ENCODE measurements at places on chromosomes 3 and 15.

- no peak for DNase-seq
Observed at GRCh38 chr3:39990532-39990931, 181.1 kb downstream of the MYRIP start.

- no peak for DNase-seq
Observed at GRCh38 chr15:30072630-30073029, 10.1 kb upstream of the GOLGA8J start.

- DNase-seq: no peak
Observed at GRCh38 chr3:122642935-122643334, 37.7 kb upstream of the PARP14 start.

GRCh38 chr3:58559586-58559985 is 17.6 kb downstream of the FAM107A start:
- DNase-seq: no peak

- no peak for DNase-seq
Observed at GRCh38 chr3:72060447-72061034, 275.6 kb upstream of the PROK2 start.

- no peak for DNase-seq
Observed at GRCh38 chr3:155411500-155412223, 118.2 kb upstream of the STRIT1 start.

DNA sequence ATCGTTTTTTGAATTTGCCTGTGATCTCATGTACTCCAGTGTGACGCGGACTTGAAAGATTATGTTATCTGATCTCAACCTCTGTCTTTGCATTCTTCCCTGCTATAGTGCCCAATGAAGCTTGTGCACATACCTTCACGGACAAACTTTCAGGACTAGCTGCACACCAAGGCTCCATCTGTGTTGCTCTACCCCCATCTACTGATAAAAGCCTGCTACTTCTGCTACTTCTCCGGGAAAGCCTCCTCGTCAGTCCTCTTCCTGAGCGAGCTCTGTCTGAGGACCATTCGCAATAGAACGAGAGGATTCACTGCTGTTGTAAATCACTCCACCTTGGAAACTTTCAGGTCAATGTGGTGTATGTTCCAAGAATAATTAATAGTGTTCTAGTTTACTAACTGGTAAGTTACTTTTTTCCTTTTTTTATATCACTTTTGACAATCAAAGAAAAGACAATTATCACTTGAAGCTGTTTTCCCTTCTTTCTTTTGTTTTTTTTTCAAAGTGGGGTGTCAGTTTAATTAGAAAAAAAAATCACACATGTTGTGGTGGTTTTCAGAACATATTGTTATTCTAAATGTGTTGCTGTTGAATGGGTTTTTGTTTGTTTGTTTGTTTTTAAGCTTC is 217.6 kb downstream of the ARRDC4 start:
- peak; percentile 81 for DNase-seq

DNA sequence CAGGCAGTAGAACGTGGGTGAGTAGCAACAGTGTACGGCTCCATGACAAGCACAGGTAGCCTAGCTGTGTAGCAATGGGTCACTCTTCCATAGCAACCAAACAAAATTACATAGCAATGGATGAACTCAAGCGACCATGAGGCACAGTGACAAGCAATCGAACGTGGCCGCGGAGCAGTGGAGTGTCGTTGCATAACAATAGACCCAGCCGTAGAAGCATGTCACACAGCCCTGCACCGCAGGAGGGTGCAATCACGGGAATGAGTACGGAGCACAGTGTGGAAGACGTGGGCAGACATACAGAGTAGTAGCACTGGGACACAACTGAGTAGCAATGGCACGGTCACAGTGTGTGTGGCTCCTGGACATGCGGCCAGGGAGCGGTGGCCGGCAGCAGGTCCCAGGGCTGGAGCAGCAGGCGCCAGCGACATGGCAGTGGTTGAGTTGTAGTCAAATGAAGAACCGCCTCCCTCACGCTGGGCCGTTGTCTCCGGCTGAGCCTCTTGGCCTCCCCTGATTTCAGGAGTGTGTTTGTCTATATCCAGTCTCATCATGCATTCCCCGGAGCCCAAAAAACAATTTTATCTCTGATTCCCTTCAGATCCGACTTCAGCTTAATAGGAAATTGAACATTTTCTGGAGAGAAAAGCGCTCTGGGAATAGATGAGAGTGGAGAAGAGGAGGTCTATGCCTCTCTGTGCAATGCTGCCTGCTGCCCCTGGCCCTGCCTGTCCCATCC is 64.1 kb downstream of the CCDC33 start:
- DNase-seq: peak; percentile 83

GRCh38 chr3:128267541-128267940 is 114.3 kb downstream of the EEFSEC start:
- DNase-seq: no peak

DNA sequence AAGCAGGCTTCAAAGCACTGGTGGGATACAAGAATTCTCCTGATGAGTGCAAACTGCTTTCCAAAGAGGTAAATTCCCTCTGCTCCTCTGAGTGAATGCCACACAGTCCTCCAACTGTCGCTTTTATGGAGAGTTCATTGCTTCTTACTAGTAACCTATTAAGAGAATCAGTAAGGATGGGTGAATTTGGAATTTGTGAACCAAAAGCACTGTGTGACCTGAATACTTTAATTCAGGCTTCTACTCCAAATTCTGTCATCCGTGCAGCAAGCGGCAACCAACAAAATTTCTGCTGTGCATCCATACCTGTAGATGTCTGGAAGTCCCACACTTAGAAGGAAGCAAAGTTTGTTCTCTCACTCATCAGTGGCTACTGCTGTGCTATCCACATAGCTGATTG is 66.7 kb upstream of the SNRK start:
- no peak for DNase-seq

DNA sequence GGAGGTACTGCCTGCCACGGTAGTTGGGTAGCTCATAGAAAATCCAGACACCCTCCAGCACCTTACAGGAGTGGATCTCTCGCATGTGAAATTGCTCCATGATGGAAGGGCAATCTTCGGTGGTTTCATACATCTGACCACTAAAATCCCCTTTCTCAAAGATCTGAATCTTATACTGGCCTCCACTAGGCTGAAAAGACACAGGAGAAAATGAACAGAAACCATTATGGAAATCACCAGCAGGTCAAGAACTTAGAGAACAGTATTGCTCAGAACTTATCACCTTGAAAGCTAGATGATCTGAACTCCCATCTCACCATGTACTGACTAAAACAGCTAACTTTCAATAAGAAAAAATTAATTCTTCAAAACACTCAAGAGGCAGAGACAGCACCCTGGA is 5.4 kb downstream of the CRYGS start:
- DNase-seq: no peak

DNA sequence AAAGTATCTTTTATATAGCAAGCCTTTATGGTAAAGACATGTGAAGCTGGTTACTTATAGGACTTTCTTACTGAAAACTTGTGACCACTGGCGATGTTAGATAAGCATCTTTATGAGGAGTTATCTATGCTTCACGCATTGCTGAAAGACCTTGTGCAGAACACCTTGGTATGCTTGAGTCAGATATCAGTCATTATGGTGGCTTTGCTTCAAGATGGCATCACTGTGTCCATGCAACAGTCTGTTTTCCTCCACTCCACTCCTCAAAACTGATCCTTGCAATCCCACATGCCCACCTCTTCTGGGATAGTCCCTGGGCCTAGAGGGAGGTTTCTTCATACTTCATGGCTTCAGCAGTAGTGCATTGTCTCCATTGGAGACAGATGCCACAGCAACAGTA is 656.3 kb downstream of the ZNF385D start:
- no peak for DNase-seq

- no peak for DNase-seq
Observed at GRCh38 chr3:133369068-133369440, 30.8 kb upstream of the BFSP2 start.

DNA sequence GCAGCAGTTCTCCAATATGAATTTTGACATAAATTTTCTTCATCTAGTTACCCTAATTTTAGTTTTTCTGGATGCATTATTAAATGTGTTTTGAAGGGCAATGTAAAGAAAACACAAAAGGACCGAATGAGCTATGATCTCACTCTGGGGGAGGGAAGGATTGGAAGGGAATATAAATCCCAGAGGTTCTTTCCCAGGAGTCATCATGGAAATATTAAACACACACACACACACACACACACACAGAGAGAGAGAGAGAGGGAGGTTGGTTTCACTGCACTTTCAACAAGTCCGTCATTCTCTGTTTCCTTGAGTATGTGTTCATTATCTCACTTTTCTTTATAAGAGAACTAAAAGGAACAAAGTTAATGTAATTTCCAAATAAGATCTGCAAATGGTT is 70.7 kb upstream of the DCBLD2 start:
- no peak for DNase-seq

DNA sequence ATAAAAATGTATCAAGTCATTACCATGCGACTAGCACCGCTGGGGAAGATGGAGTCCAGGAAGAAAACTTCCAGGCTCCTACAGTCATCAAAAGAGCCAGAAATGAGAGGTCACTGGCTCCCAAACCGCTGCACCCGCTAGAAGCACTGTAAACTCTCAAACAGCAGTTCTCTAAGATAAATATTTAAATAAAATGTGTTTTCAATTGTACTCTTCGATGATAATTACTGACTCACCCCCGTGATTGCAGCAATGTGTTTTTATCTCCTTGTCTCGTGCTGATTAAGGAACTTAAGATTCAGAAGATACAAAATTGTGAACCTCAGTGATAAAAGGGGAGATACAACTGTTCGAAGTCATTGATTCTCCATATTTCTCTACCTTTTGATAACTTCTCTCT is 45.8 kb upstream of the FOXP1 start:
- DNase-seq: peak; percentile 7

DNA sequence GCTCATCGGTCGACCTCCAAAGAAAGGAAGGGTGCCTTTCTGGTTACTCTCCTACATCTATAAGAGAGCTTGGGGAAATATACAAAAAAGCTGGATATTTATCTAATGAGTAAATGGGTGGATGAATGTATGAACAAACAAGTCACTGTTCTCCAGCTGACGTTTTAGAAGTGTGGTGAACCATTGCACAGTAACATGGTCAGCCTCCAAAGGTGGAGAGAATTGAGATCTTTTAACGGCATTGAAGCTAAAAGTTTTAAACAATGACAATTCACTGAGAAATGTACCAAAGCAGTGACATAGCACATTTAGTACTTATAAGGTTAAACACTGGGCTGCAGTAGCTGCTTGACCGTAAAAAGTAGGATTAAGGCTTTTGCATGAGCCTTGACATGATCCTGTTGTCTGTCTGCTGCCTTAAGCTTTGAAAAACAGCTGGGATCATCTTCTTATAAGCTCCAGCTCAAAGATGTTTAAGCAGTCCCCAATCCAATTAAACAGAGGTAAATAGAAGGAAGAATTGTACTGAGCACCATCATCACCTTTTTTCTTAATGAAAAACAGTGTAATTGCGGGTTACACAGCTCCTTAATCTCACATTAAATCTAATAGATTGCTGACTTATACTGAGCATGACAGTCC is 222.9 kb downstream of the WDR72 start:
- no peak for DNase-seq

- DNase-seq: no peak
Observed at GRCh38 chr3:150370999-150371398, 37.1 kb upstream of the TSC22D2 start.

- DNase-seq: peak; percentile 53
Observed at GRCh38 chr3:77147836-77148578, 108.1 kb downstream of the ROBO2 start.

- no peak for DNase-seq
Observed at GRCh38 chr3:187520027-187520945, 149.9 kb downstream of the SST start.

DNA sequence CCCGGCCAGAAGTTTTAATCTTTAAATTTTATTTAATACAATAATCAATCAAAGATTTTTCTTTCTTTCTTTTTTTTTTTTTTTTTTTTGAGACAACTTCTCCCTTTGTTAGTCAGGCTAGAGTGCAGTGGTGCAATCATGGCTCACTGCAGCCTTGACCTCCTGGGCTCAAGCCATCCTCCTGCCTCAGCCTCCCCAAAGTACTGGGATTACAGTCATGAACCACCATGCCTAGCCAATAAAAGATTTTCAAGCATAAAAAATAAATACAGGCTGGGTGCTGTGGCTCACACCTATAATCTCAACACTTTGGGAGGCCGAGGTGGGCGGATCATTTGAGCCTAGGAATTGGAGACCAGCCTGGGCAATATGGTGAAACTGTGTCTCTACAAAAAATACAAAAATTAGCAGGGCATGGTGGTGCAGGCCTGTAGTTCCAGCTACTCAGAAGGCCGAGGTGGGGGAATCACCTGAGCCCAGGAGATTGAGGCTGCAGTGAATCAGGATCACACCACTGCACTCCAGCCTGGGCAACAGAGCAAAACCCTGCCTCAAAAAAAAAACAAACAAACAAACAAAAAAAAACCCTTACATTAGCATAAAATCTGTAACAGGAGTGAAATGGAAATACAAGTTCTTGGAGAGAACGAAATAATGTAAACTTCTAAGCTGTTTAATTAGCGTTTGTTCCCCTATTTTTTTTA is 29.1 kb upstream of the SRP14 start:
- DNase-seq: no peak

GRCh38 chr3:39505866-39506742 is 38.6 kb downstream of the MOBP start:
- no peak for DNase-seq

GRCh38 chr3:132569153-132569552 is 27.9 kb upstream of the ACKR4 start:
- DNase-seq: peak; percentile 78

DNA sequence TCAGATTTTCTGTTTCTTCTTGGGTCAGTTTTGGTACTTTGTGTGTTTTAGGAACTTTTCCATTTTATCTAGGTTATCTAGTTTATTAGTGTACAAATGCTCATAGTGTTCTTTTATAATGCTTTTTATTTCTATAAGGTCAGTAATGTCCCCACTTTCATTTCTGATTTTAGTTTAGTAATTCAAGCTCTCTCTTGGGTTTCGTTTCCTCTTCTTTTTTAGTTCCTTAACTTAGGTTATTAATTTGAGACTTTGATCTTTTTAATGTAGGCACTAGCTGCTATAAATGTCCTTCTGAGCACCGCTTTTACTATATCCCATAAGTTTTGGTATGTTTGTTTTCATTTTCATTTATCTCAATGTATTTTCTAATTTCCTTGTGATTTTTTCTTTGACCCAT is 27.0 kb upstream of the CD200R1L start:
- no peak for DNase-seq

DNA sequence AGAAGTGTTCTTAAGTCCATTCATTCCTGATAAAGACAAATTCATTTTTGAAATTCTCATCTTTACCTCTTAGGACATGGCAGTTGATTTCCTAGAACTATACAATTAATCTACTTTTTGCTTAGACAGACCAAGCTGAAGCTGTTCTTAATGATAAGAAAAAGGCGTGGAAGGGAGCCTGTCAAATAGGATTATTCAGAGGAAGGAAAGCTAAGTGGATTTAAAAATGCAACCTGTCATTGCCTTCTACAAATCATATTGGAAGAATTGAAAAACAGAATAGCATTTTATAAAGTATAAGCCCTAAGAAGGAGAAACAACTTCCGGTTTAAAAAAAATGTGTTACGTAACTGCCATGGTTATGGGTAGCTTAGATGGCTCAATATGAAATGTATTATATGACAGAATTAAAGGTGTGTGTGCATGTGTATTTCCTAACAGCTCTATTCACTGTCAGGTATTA is 81.2 kb upstream of the RAP2B start:
- no peak for DNase-seq

All from brain (organoid and tissue), 16 donors.